CD8-positive, alpha-beta memory T cell (primary cell): ENCODE measurements at places on chromosomes 4 and X.

DNA sequence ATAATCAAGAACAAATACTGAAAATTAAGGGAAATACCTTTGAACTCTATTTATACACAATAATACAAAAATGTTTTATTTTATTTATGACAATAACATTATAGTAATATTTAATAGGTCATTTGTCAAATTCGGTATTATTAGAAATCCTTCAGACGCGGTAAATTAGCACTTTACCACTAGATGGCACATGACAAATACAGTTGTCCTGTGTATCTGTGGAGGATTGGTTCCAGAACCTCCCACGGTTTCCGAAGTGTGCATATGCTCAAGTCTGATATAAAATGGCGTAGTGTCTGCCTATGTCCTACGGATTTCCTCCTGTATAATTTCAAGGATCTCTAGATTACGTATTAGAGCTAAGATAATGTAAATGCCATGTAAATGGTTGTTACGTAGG, 8.1 kb upstream of the LINC00632 start:
- no peak for DNase-seq

DNA sequence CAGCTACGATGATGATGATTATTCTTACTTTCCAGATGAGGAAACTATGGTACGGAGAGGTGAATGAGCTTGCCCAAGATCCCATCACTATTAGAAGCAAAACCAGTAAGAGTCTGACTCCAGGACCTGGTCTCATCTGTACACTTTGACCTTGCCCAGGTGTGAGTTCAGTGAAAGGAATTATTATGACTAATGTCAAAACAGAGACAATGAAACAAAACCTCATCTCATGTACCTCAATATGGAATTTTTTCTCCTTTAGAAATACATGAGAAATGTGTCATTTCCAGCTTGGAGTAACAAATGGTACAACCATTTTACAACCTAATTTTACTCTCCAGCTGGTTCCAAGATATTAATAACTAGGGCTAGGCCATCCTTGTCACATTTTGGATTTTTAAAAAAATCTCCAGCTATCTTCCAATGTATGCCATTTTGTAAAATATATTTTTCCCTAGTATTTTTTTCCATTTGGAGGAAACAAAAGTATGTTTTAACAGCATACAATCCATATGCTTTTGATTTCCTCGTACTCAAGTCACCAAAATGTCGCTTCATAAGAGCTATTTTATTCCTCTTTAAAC, 213.8 kb downstream of the PTTG2 start:
- no peak for DNase-seq

GRCh38 chrX:94114362-94114761, 440.4 kb downstream of the FAM133A start:
- DNase-seq, result no peak

- DNase-seq, result no peak
Measured at GRCh38 chrX:149505671-149506070, 565 bp upstream of the IDS start.
